Activated CD4-positive, alpha-beta T cell treated with anti-CD3 and anti-CD28 coated beads for 4 hours (primary cell): ENCODE measurements at places on chromosomes 4 and X.

- DNase-seq = no peak
These were observed 605.2 kb upstream of the EPHA5 start for GRCh38 chr4:66275411-66276038.

- DNase-seq = no peak
These were observed 428.2 kb downstream of the ADAM29 start for GRCh38 chr4:175346376-175346775.

- DNase-seq = peak; percentile 11
These were observed 52.9 kb downstream of the TRIM2 start for GRCh38 chr4:153257151-153257620.

- no peak for DNase-seq
These were observed 113.8 kb upstream of the NKX1-1 start for GRCh38 chr4:1519787-1520661.

GRCh38 chr4:147899512-147899911 lies 167.6 kb downstream of the ARHGAP10 start:
- no peak for DNase-seq
